ENCODE measurements at places on chromosomes 4 and X. TPM values are rescaled to one million over a fixed set of nuclear protein-coding genes. Genes with fewer than 3 reads are reported as not detected.

NHS gene
- total RNA-seq: 10.7 TPM

UGT2A1 gene
- total RNA-seq: not detected

CITED1 gene
- 4.8 TPM for total RNA-seq

MANBA gene
- 18.4 TPM for total RNA-seq

All from neural crest cell (in vitro differentiated cells).